HL-60 (cell line): ENCODE measurements at places on chromosomes 3 and 15.

DNA sequence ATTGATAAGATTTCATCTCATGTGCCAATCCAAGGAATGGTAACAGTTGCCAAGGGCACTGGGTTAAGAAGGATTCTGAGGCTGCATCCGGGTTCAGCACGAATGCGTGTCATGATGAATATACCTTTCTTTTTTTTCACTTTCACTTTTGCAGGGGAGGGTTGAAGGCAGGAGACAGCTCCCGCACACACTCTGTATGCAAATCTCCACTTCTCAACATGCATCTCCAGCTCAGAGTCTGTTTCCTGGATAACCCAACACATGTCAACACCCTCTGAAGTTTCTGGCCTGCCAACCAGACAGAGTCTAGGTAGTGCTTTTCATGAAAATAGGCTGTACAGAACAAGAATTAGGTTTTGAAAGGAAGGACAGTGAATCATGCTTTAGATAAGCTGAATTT is 21.6 kb downstream of the B4GALT4 start:
- DNase-seq: no peak

DNA sequence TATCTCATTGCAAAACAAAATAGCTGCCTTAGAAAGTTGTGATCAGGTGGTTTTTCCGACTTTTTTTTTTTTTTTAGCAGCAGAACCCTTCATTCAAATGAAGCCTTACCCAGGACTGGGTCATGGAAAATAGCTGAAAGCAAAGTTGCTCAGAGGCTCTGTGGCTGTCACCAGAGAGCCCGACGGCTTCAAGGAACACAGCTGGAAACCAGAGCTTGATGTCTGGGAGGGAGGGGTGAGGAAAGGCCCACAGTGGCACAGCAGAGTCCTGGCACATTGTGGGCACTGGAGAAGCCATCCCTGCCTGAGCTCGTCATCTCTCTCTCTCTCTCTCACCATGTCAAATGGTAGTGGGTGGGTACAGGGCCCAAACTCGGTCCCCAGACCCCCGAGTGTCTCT is 77.5 kb downstream of the RPN1 start:
- no peak for DNase-seq

- DNase-seq: no peak
Observed at GRCh38 chr3:156952011-156952410, 125.9 kb downstream of the LEKR1 start.

DNA sequence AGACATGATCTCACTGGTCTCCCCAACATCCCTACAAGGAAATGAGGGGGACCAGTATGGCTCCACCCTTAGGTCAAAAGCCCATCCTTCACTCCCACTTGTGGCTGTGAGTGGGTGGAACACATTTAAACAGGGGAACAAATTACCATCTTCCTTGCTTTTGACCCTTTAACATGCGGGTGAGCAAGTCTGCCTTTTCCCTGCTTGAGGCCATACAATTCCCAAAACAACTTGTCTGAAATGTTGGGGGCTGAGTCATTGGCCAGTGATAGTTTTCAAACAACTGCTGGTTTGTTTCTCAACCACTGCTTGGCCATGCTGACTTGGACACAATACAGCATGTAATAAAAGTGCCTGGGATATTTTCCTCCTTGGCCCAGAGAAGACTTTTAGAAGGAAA is 39.6 kb downstream of the COL8A1 start:
- no peak for DNase-seq

DNA sequence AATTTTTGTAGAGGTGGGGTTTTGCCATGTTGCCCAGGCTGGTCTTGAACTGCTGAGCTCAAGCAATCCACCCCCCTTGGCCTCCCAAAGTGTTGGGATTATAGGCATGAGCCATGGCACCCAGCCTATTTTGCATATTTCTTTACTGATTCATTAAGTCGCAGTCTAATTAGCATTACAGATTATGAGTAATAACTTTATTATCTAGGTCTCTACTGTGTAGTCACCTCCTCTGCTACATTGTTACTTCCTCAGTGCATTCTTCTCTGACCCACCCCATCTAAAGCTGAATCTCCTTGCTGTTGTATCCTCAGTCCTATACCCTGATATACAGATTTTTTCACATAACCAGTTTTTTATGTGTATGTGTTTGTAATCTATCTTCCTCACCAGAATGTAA is 61.7 kb downstream of the TFDP2 start:
- no peak for DNase-seq

- DNase-seq: no peak
Observed at GRCh38 chr15:62469874-62470688, 305.0 kb upstream of the C2CD4B start.

DNA sequence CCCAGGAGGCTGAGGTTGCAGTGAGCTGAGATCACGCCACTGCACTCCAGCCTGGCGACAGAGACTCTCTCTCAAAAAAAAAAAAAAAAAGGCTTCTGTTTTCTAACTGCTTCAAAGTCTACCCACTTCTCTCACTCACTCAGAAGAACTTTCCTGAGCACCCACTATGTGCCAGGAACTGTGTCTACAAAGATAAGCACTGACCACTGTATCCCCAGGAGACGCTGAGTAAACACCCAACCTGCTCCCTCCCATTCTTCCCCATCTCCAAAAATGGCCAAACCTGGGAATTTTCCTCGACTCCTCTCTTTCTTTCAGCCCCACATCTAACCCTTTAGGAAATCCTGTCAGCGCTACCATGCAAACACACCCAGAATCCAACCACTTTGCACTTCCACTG is 12.5 kb downstream of the RUVBL1 start:
- no peak for DNase-seq

DNA sequence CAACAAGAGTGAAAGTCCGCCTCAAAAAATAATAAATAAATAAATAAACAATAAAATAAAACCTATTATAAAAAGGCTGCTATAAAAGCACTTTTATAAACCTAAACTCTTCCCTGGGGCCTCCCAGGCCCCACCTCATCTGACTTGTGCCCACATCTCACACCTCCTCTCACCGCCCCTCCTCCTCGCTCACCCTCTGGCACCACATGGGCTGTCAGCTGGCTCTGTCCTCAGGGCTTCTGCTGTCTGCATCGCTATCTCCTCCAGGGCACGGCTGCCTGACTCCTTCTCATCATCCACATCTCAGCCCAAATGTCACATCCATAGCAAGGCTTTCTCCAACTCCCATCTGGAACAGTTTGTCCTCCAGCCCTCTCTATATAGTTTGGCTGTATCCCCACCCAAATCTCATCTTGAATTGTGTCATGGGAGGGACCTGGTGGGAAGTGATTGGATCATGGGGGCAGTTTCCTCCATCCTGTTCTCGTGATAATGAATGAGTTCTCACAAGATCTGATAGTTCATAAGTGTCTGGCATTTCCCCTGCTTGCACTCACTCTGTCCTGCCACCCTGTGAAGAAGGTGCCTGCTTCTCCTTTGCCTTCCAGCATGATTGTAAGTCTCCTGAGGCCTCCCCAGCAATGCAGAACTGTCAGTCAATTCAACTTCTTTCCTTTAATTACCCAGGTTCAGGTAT is 8.8 kb upstream of the SH3BP5 start:
- DNase-seq: no peak

- DNase-seq: no peak
Observed at GRCh38 chr15:85964471-85964870, 115.2 kb upstream of the AGBL1 start.

DNA sequence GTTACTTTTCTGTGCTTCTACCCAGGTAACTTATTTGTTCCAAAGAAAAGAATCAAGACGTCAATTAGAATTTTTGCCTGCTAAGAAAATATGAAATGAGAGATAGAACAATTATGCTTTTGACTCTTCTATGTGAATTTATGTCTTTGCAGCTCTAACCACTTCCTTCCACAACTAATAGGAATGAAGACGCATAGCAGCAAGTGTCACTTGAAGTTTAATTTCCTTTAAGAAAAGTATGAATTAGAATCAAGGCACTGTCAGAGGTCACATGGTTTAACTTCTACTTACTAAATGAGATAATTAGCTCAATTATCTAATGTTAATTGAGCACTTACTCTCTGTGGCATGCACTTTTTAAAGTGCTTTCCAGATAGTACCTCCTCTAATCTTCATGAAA is 3.3 kb downstream of the WDR49 start:
- no peak for DNase-seq

GRCh38 chr15:54347082-54347827 is 369.0 kb downstream of the UNC13C start:
- DNase-seq: no peak

GRCh38 chr3:147099076-147099475 is 307.3 kb downstream of the ZIC4 start:
- DNase-seq: no peak

GRCh38 chr15:101275018-101275417 is 2.3 kb downstream of the SELENOS start:
- no peak for DNase-seq

DNA sequence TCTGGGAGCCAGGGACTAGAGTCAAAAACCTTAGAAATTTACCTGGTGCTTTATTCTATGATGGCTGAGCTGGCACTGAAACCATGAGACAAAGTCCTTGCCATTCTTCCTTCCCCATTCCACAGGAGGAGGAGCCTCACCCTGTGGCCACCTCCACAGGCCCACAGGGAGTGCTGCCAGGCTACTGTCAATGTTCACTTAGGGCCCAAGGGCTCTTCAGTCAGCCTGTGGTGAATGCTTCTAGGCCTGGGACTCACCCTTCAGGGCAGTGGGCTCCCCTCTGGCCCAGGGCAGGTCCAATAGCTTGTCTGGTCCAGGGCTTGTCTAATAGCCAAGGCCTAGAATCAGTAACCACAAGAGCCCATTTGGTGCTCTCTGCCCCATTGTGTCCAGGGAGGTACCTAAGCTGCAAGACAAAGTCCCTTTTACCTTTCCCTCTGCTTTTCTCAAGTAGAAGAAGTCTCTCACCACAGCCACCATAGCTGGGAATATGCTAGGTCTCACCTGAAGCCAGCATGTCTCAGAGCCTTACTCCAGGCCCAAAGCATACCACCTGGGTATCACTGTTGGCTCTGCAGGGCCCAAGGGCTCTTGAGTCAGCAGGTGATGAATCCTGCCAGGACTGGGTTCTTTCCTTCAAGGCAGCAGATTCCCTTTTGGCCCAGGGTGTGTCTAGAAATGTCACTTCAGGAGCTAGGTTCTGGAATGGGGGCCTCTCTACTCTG is 61.8 kb upstream of the CHRNB4 start:
- DNase-seq: no peak
